Right ventricle myocardium inferior (tissue), 1 donor: ENCODE measurements at places on chromosomes 4 and X.

DNA sequence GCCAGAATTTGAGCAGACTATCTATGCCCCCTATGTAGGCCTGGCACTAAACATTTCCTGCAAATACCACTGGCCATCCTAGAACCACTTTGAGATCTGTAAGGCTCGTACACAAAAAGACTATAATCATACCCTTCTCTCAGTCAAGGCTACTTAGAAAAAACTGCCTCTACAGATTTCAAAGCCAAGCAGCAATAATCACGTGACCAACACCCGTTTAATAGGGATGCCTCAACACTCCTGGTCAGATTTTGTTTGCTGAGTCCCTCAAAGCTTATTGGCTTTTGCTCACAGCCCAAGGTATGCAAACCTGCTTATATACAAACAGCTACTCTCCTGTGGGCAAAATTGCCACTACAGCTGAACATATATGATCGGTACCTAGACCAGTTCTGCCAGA is 897 bp downstream of the COX7B2 start:
- no peak for DNase-seq

DNA sequence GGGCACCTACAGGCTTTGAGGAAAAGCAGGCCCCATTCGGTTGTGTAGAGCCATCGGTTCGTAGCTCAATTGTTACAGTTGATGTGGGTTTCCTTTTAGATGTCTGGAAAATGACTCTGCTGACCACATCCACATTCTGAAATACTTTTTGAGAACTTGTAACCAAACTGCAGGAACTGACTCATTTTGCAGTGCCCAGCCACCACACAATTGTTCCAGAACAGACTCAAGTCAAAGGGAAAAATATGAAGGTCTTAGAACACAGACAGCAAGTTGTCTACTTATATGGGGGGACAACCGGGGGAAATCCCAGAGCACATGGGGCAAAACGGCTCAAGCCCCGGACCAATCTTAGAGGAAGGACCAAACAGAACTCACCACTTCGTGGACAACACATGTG is 557.6 kb upstream of the DIPK2B start:
- no peak for DNase-seq

DNA sequence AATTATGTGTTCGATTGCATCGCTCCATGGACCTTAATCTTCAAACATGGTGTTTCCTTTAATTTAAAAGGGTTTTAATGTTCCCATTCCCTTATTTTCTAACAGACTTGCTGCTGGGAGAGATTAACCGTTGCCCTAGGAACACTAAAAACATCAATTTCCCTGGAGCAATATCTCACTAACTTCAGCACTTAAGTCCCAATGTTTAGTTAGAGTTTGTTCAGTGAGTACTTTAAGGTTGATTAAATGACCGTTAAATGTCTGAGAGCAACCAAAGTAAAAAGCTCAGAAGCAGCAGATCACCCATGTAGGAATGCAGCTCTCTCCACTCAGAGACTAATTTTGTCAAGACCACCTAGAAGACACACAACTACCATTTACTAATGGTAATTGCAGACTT is 111.2 kb upstream of the PDE5A start:
- DNase-seq, result no peak

- DNase-seq, result no peak
These were observed 33.0 kb downstream of the CCNG2 start for GRCh38 chr4:77190053-77190452.

DNA sequence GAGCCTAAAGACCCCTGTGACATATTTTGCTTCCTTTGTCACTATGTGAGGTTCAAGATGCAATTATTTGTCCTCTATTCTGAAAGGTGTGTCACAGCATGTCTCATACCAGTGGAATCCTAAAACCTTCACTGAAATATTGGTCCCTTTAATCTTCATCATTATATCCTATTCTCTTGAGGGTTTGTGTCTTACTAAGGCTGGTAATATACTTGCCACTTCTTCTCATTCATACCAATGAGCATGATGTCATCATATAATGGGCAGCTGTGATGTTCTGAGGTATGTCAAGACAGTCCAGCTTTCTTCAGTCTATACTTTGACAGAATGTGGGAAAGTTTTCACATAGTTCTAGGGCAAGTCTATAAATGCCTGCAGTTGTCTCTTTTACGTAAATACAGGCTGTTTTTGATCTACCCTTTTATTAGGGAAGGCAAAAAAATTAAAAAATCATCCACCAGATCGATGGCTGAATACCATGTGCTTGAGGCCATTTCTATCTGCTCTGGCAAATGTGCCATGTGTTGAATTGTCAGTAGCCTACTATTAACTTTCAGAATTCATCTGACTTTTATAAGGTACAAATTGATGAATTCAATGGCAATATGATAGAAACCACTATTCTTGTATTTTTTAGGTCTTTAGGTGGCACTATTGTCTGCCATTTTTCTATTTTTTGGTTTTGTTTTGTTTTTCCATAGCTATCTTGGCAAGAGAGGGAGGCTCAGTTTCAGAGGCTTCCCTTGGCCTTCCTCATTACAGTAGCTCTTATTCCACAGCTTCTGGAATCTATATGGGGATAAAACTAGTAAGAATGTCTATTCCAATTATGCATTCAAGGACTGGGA is 209.0 kb downstream of the PPARGC1A start:
- DNase-seq, result no peak

DNA sequence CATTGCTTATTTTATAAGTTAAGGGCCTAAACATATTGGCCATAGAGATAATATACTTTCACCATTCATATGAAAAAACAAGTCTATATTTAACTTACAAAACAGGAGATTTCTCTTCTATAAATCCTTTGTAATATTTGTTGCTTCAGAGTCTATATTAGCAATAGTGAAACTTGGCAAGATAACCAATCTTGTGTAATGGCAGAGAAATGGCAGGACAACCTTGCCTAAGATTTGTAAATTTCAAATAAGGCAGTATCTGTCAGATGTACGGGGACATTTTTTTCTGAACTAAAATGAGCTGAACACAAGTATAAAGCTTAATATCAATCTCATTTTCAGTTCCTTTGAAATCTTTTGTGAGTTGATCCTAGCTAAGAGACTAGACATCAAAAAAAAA is 17.8 kb upstream of the CPEB2 start:
- DNase-seq, result no peak

DNA sequence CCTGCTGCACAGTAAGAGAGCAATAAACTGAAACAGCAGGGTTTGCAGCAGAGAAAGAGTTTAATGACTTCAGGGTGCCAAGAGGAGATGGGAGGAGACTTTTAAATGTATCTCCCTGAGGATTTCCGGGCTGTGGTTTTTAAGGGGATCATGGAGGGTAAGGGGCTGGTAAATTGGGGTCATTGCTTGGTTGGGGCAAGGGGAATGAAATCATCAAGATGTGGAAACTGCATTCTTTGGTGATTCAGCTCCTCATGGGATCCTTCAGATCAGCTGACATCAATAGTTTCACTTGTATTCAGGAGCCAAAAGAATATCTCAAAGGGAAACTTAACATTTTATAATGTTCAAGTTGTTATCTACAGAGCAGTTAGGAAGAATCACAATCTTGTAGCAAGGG is 174.3 kb upstream of the ANXA10 start:
- DNase-seq, result no peak

DNA sequence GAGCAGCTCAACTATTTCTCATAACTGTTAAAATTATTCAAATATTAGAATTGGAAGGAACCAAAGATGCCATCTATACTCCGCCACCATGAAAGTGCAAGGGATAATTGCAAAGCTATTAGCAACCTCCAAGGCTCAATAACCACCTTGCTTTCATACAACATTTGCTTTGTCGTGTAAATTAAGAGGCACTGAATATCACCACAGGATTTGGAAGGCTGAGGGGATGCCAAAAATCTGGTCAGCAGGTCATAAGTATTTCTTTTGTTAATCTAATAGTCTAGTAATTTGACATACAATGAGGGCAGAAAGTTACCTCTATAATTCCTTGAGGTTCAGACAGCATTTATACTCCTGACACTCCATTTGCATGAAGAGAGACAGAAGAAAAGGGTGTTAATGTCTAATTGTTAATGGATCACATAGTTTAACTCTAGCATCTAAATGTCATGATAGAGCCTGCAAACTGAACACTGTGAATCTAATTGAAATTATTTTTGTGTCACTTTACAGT is 200.9 kb upstream of the DIAPH2 start:
- no peak for DNase-seq
